Non-pigmented ciliary epithelial cell (primary cell): ENCODE measurements at places on chromosomes 13 and 19.
A peak's percentile ranks its signal among the peaks of the same experiment; 100 is the strongest.

DNA sequence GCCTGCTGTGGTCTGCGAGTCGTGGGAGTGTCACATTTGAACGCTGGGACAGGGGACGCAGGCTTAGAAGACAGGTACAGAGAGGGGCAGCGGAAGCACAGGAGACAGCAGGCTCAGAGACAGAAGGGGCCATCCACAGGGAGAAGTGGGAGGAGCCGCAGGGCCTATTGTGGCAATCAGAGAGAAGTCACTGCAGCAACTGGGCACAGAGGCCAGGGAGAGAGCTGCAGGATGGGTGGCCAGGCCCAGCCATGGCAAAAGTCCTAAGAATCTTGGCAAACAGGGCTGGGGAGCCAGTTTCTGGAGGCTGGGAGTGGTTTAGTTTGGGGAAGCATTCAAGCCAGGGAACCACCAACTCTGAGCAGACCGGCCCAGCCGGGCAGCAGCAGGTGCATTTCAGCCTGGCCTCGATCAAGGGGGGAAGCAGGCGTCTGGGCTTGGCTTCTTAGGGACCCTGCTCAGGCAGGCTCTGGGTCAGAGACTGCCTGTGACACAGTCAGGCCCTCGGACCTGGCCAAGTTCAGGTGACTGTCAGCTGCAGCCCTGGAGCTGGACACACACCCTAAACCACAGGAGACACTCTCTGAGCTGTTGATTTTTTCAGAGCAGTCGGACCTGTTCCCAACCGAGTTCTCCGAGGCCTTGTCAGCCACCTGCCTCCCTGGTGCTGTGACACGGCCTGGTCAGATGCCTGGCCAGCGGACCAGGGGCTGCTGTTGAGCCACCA, 11.8 kb downstream of the SH3GL1 start:
- DNase-seq = no peak

DNA sequence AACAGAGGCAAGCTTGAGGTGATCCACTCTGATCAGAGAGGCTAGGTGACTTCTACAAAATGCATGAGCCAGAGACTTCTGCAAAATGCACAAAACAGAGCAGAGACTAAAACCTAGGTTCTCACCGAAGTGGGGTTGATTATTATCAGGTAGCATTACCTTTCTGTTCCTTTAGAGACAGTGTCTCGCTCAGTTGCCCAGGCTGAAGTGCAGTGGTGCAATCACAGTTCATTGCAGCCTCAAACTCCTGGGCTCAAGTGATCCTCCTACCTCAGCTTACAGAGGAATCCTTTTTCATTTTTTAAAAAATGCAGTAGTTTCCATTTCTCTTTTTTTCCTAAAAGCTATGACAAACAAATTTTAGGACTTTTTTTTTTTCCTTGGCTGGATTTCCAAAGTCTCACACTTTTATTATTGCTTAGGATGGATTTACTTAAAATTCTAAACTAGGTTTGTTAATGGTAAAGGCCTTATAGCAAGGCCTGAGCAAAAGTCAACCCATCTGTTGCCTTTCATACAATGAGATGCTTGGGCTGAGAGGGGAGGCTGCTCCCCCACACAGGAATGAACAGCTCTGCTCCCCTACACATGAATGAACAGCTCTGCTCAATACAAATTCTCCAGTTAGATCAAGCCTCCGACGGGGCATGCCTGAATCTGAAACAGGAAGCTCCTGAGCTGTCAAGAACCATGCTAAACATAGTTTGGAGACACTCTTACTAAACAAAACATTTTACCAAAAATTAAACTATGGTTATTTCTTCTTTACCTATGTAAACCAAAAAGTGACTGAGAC, 18.8 kb upstream of the TNFRSF19 start:
- DNase-seq = no peak

- peak; percentile 3 for DNase-seq
Measured at GRCh38 chr19:42563352-42564210, 31.1 kb downstream of the CEACAM8 start.

GRCh38 chr19:30340771-30341561, 31.2 kb upstream of the ZNF536 start:
- no peak for DNase-seq

GRCh38 chr13:90534617-90535370, 812.7 kb upstream of the MIR17HG start:
- DNase-seq = no peak

GRCh38 chr19:47102346-47103060, 11.1 kb downstream of the ZC3H4 start:
- no peak for DNase-seq

DNA sequence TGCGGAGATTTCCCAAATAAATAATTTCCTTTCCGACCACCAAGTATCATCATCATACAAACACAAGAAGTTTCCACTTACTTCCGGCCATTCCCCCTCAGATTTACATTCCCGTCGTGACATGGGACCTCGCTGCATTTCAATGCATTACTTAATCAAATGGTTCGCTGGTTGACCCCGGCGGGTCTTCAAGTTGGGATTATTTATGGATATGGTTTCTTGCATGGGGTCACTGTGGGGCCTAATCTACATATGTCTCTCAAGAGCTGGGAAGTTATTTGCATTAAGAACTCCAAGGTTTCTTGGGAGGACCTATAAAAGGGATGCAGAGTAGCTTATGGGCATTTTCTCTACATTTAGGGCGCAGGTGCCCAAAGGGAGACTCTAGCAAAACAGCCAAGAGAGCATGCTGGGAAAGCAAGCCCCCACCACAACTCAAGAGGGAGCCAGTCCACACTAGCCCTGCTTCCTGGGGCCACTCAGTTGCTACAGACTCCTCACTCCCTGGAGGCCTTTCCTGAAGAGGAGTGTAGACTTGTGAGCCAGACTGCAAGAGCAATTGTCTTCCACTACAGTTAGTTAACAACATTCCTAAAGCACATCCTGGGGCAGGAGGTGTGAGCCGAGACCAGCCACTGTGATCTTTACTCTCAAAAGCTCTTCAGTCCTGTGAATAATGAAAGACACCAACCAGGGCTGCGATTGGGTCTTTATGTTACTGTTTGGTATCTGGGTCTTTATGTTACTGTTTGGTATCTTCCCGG, 125.3 kb downstream of the KATNAL1 start:
- DNase-seq = no peak
